ENCODE measurements at places on chromosomes 7 and 10. TPM values are rescaled to one million over a fixed set of nuclear protein-coding genes. Genes with fewer than 3 reads are reported as not detected.

DNA sequence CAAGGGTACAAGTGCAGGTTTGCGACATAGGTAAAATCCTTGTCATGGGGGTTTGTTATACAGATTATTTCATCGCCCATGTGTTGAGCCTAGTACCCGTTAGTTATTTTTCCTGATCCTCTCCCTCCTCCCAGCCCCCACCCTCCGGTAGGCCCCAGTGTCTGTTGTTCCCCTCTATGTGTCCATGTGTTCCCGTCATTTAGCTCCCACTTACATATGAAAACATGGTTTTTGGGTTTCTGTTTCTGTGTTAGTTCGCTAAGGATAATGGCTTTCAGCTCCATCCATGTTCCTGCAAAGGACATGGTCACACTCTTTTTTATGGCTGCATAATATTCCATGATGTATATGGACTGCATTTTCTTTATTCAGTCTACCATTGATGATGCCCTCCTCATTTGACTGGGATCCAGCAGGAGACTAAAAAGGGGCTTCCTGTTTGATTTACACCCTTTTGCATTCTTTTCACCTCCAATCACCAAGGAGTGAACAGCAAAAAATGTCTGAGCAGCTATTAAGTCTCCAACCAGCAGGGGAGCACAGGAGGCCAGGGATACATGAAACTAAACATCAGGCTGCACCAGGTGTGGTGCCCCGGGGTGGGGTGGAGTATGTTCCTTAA, 188.2 kb downstream of the SKIDA1 start:
- H3K4me1 ChIP-seq, result no peaks in the 10 kb centered on the region
- H3K27me3 ChIP-seq, result no peaks in the 10 kb centered on the region
- H3K27ac ChIP-seq, result no peak overlapping the region
- no peak for DNase-seq
- H3K4me3 ChIP-seq, result no peak overlapping the region
- H3K36me3 ChIP-seq, result no peaks in the 10 kb centered on the region

- peaks cover 2% of the 10 kb centered on the region for H3K36me3 ChIP-seq
- H3K4me3 ChIP-seq, result no peak overlapping the region
- peak; percentile 64 for DNase-seq
- peak overlapping the region; percentile 80 for H3K27ac ChIP-seq
- no peaks in the 10 kb centered on the region for H3K27me3 ChIP-seq
These were observed 106.7 kb downstream of the TNS3 start for GRCh38 chr7:47474937-47475879.

DNA sequence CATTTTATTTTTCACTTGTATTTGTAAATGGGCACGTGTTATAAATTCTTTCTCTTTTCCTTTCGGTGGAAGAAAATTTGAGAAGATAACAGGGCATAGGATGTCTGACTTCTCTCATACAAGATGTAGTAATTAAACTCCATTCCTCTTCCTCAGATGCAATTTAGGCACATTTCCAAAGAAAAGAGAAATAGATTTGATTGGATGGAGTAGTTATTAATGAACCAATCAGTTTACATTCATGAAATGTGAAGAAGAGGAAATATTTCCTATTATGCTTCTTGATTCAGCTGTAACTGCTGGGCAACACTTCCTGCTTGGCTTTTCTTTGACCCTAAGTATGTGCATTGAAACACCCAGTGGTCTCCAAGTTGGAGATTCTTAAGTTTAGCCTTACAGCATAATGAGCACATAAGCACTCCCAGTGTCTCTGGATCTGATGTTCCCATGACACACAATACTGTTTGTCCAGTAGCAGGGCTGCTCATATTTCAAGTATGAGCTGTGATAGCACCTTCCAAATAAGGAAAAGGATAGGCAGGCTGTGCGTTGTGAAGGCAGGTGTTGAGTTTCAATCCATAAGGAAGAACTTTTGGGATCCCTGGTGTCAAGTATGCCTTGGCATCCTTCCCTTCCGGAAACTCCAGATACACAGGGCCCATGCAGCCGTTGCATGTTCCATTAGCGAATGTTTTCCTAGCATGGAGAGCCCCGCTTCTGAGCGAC, 33.4 kb upstream of the COBL start:
- H3K4me1 ChIP-seq, result peaks cover 6% of the 10 kb centered on the region
- no peak overlapping the region for H3K4me3 ChIP-seq
- no peak for DNase-seq
- H3K27me3 ChIP-seq, result no peaks in the 10 kb centered on the region

VWDE gene
- total RNA-seq, result 0.05 TPM

DNA sequence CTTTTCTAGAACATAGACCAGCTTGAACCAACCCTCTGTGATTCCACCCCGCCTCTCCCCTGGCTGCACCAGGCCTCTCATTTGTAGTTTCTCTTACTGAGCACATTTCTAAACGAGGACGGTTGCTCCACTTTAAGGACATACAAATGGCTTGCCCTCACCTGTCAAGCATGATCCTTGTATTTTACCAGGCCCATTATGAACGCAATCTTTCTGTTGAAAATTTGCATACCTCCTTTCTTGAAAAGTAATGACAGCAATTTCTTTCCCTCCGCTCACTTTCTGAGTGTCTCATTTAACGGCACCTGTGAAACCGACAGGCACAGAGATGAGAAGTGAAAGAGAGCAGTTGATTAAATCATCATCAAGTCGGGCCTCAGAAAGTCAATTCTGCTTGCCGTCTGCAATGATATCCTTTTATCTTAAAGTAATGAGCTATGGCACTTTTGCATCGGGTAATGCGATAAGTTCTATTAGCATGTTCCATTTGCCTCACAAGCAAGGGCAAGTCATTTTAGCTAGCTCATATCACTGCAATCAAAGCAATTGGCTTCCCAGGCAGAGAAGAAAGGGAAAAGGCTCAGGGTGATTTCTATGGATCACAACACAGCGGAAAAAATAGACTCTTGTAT, 705.6 kb upstream of the GALNT17 start:
- H3K27me3 ChIP-seq, result no peaks in the 10 kb centered on the region
- no peak overlapping the region for H3K27ac ChIP-seq
- no peaks in the 10 kb centered on the region for H3K4me1 ChIP-seq
- DNase-seq, result no peak

GRCh38 chr10:11270135-11270857, 252.6 kb downstream of the CELF2 start:
- H3K27me3 ChIP-seq, result no peaks in the 10 kb centered on the region
- no peaks in the 10 kb centered on the region for H3K4me1 ChIP-seq
- H3K27ac ChIP-seq, result no peak overlapping the region
- H3K4me3 ChIP-seq, result no peak overlapping the region
- no peaks in the 10 kb centered on the region for H3K36me3 ChIP-seq

DNA sequence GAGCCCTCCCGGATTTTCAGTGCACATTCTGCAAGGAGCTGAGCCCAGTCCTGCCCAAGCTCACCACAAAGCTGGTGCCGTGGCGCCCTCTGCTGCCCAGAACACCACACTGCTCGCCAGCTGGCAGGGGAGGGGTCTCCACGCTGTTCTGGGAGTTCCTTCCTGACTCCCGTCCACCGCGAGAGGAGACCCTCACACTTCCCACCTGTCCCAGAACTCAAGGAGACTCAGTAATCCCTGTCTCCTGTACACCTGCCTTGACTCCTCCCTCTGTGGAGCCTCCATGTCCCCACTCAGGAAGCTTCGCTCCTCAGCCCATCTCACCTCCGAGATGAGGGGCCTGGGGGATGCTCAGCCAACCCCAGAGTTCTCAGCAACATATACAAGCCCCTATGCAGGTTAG, 11.3 kb downstream of the C10orf105 start:
- H3K27ac ChIP-seq, result no peak overlapping the region
- H3K4me1 ChIP-seq, result no peaks in the 10 kb centered on the region

GRCh38 chr7:80253653-80254052, 119.0 kb downstream of the GNAI1 start:
- no peak for DNase-seq
- H3K4me1 ChIP-seq, result no peaks in the 10 kb centered on the region
- H3K4me3 ChIP-seq, result no peak overlapping the region

GRCh38 chr7:10034843-10035556, 938.7 kb upstream of the PHF14 start:
- no peaks in the 10 kb centered on the region for H3K27me3 ChIP-seq
- H3K36me3 ChIP-seq, result no peaks in the 10 kb centered on the region

GRCh38 chr7:115676080-115676479, 354.5 kb downstream of the TFEC start:
- H3K27ac ChIP-seq, result no peak overlapping the region
- peaks cover 5% of the 10 kb centered on the region for H3K4me1 ChIP-seq
- no peaks in the 10 kb centered on the region for H3K27me3 ChIP-seq

- H3K27me3 ChIP-seq, result no peaks in the 10 kb centered on the region
- no peaks in the 10 kb centered on the region for H3K36me3 ChIP-seq
These were observed 409 bp downstream of the DNMBP start for GRCh38 chr10:100009283-100009792.

STRA8 gene
- 0.14 TPM for total RNA-seq

GRCh38 chr10:36313142-36313541, 671.0 kb upstream of the FZD8 start:
- H3K4me1 ChIP-seq, result no peaks in the 10 kb centered on the region
- no peak overlapping the region for H3K27ac ChIP-seq

- no peak overlapping the region for H3K27ac ChIP-seq
- H3K4me3 ChIP-seq, result no peak overlapping the region
- H3K36me3 ChIP-seq, result peaks cover 8% of the 10 kb centered on the region
- no peak for DNase-seq
These were observed 19.2 kb upstream of the SUPV3L1 start for GRCh38 chr10:69160809-69161241.

- no peak for DNase-seq
- H3K27me3 ChIP-seq, result no peaks in the 10 kb centered on the region
- H3K4me3 ChIP-seq, result no peak overlapping the region
- H3K36me3 ChIP-seq, result peaks cover 12% of the 10 kb centered on the region
These were observed 182.1 kb downstream of the ZMYND11 start for GRCh38 chr10:317271-317769.

DNA sequence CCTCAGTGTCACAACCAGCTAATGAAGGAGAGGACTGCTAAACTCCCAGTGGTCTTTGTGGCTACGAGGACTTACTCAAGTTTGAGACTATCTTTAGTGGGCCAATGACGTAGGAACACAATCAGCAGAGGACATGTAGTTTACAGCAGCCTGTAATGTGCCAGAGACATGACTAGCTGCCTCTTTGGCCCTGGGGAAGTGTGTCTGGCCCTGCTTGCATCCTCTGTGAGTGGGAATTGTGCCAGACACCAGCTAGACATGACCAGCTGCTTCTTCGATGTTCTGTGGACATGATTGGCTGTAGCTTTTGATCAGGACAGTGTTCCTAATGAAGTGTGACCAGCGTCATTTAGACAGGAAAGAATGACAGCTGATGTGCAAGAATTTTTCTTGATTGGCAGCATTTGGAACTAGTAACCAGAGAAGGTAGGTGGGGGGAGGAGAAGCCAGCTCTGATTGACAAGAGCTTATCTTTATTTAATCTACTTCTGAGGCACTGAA, 141.7 kb downstream of the AUTS2 start:
- no peaks in the 10 kb centered on the region for H3K27me3 ChIP-seq
- no peak overlapping the region for H3K4me3 ChIP-seq
- no peaks in the 10 kb centered on the region for H3K36me3 ChIP-seq
- no peak overlapping the region for H3K27ac ChIP-seq

GRCh38 chr7:84823530-84823929, 363.3 kb downstream of the SEMA3D start:
- DNase-seq, result no peak
- no peaks in the 10 kb centered on the region for H3K36me3 ChIP-seq
- no peaks in the 10 kb centered on the region for H3K4me1 ChIP-seq
- H3K27me3 ChIP-seq, result no peaks in the 10 kb centered on the region
- H3K4me3 ChIP-seq, result no peak overlapping the region

DNA sequence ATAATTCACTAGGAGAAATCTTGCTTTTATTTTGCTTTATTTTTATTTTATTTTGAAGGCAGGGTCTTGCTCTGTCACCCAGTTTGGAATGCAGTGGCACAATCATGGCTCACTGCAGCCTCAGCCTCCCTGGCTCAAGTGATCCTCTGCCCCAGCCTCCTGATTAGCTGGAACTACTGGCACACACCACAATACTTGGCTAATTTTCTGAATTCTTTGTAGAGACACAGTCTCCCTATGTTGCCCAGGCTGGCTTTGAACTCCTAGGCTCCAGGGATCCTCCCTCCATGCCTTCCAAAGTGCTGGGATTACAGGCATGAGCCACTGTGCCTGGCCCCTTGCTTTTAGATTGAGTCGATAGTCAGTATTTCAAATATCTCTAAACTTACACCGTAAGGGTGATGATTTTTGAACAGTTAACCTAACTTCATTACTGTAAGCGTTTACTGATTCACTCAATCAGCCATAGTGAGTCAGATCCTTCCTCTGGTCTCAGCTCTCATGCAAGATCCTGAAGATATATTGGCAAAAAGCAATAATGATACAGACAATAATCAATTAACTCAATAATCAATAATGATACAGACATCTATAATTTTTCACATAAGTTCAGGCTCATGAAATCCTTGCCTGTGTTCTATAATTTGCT, 239.5 kb downstream of the KIAA1217 start:
- no peak for DNase-seq
- H3K27me3 ChIP-seq, result no peaks in the 10 kb centered on the region
- no peaks in the 10 kb centered on the region for H3K36me3 ChIP-seq

RADIL gene
- total RNA-seq, result 0.25 TPM

DNA sequence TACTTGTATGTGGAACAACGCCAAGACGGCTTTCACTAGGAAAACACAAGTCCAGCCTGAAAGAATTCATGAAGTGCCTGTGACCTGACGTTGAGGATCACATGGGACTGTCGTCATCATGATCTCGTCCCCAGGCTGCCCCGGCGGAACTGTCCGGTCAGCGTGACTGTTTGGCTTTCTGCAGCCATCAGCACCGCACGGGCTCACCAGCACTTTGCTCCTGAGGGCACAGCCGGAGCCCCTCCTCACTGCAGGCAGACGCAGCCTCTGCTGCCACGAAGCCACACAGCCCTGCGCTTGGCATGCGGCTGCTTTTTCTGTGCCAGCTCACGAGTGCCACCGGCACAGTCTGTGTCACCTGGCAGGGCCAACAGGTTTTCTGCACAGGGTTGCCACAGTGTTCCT, 9.4 kb upstream of the GET4 start:
- H3K27me3 ChIP-seq, result no peaks in the 10 kb centered on the region
- H3K4me3 ChIP-seq, result no peak overlapping the region
- no peaks in the 10 kb centered on the region for H3K4me1 ChIP-seq
- H3K36me3 ChIP-seq, result peaks cover 27% of the 10 kb centered on the region
- DNase-seq, result no peak
- peak overlapping the region; percentile 97 for H3K27ac ChIP-seq

- H3K27ac ChIP-seq, result no peak overlapping the region
- H3K4me1 ChIP-seq, result no peaks in the 10 kb centered on the region
- no peaks in the 10 kb centered on the region for H3K27me3 ChIP-seq
These were observed 324.5 kb downstream of the GFRA1 start for GRCh38 chr10:115948465-115948864.

DNA sequence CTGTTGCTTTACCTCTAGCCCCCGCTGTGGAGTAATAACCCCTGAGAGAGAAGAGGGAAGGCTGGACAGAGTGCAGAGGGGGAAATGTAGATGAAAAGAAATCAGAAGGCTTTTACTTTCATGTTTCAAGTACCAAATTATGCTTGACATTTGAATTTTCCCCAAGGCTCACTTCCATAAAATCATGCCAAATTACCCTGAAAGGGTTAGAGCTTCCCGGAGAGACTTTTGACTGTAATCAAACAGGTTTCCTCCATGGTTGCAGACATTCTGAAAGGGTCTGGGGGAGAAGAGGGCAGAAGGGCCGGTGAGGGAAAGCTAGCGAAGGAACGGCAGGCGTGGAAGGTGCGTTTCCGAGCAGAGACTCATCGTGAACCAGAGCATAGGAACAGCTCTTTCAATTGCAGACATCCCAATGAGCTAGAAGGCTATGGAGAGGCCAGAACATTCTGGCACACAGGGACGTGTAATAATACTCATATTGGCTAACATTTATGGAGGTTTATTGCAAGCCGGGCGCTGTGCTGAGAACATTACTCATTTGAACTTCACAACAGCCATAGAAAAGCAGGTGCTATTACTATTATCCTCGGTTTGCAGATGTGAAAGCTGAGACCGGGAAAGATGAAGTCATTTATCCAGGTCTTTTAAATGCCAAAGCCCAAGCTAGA, 620.8 kb upstream of the AUTS2 start:
- H3K27me3 ChIP-seq, result no peaks in the 10 kb centered on the region
- H3K27ac ChIP-seq, result no peak overlapping the region
- H3K4me1 ChIP-seq, result no peaks in the 10 kb centered on the region
- DNase-seq, result no peak
- H3K36me3 ChIP-seq, result no peaks in the 10 kb centered on the region

Measured in liver (tissue), 10 donors.